ENCODE measurements at places on chromosomes 5 and 9.

DNA sequence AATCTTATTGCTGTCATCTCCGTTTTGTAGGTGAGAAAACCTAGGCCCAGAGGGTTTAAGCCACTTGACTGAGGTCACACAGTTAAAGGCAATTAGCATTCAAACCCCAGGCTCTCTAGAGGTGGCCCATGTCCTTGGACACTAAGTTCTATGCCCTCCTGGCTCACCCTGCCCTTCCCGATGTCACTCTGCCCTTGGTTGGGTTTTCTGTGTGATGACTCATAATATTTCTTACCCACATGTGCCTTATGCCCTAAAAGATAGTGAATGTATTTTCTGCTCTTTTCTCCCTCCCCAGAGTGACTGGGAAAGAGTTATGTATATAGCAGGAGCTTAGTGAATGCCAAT is 174.5 kb upstream of the PITX1 start:
- DNase-seq = no peak

DNA sequence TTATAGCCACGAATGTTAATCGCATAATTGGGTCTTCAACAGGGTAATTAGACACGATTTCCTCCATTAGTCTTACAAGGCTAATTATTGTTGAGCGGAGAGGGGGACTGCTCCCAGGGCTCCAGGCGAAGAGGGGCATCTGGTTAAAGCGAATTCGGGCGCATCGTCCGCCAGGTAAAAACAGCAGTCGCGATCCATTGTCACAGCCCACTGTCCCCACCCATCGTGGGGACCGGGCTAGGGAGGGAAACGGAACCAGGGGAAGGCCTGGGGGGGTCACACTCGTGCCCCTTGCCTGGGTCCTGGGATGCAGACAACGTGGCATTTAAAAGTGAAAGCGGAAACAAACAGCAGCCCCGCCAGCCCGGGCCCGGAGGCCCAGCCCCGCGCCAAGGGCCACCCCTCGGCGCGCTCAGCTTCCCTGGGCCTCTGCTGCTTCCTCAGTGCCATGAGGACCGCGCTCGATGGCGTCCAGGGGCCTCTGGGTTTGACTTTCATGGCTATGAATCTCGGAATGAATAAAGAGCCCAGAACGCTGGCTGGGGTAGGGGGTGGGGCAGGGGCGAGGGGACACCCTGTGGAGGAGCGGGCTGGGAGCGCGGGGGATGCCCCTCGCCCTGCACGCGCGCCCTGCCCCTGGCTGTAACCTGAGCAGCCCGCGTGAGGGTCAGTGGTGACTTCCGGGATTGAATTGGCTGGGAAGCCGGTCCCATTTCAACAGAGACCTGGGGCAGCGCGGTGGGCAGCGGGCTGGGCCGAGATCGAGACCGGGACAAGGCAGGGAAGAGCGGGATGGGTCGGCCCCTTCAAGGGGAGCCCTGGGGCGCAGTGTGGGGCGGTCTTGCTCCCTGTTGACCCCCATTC is 99.9 kb downstream of the GTF3C4 start:
- peak; percentile 52 for DNase-seq

- DNase-seq = no peak
Observed at GRCh38 chr5:8383616-8384015, 514.7 kb downstream of the MTRR start.

DNA sequence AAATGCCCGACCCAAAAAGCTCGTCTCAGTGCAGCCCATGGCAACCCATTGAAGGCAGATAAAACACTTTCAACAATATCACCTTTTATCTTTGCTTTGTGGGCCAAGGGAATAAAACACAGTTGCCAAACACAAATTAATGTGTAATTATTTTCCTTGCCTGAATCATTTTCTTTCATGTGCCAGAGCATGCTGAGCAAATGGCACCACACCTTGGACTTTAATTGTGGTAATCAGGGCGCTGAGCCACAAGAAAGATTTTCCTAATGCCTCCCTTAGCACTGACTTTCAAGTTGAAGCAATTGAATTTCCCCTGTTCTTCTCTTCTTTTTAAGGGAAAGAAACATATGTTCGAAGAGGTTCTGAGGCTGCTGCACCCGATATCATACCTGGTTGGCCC is 297.1 kb upstream of the MSX2 start:
- no peak for DNase-seq

- no peak for DNase-seq
Observed at GRCh38 chr9:125969462-125969861, 222.3 kb downstream of the PBX3 start.

- DNase-seq = no peak
Observed at GRCh38 chr5:172186114-172186695, 1.8 kb downstream of the STK10 start.

- DNase-seq = no peak
Observed at GRCh38 chr9:97310896-97311295, 3.4 kb downstream of the CCDC180 start.
